CD4-positive, CD25-positive, alpha-beta regulatory T cell (primary cell): ENCODE measurements at places on chromosomes 5 and 9. TPM values are rescaled to one million over a fixed set of nuclear protein-coding genes. Genes with fewer than 3 reads are reported as not detected.

Gene PITX1
- not detected for total RNA-seq

Gene CA9
- total RNA-seq: not detected

Gene SLC1A3
- not detected for total RNA-seq

Gene TMC1
- total RNA-seq: not detected

Gene GNG10
- 11.1 TPM for total RNA-seq

DNA sequence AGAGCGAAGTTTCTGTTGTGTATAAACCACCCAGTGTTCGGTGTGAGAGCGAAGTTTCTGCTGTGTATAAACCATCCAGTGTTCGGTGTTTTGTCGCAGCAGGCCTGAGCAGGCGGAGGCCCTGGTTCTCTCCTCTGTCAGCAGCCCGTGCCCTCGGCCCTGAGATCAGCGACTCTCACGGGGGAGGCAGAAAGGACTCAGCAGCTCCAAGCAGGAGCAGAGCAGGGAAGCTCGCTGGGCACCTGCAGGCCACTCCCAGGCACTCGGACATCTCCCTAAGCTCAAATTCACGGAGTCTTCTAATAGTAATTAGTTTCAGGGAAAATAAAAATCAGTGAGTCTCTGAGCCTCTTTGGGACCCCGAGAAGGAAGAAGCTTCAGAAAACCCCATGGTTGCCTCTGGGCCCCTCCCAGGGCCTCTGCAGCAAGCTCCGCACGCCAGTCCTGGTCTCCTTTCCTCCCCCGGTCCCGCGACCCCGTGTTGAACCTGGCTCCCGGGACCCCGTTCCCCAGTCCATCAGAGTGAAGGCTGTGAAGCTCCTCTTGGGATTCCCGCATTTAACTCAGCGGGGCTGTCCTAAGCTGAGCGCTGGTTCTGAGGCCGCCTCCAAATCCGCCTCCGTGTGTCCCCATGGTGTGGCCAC, 81.9 kb upstream of the ADAMTS2 start:
- no peak for DNase-seq

DNA sequence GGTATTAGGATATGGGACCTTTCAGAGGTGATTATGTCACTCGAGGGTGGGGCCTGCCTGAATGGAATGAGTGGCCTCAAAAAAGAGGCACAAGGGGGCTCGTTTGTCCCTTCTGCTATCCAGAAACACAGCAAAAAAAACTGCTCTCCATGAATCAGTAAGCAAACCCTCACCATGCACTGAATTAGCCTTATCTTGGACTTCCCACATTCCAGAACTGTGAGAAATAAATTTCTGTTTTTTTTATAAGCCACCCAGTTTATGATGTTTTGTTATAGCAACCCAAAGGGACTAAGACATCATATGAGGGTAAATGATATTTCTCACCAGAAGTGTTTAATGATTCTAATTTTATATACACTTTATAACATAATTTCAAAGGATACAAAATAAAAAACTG, 476.6 kb upstream of the EDIL3 start:
- no peak for DNase-seq

GRCh38 chr9:115593587-115594091, 475.7 kb upstream of the TNC start:
- peak; percentile 18 for DNase-seq

- no peak for DNase-seq
These were observed 551.9 kb downstream of the BNC2 start for GRCh38 chr9:16318516-16319060.

DNA sequence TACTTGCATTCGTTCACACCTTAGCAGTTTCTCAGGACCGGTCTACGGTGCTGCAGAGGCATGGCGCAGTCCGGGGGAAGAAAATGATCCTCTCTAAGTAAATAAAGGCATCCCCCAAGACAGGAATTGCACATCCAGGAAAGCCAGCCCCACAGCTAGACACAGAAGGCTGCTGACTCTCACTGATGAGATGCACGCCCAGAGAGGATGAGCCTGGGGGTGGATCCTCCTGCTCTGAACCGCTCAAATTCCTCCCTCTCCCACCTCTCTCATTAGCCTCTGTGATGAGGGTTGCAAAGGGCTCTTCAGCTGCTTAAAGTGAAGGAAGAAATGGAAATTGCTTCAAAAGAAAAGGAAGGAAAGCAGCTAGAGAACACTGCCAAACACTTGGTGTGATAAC, 132.4 kb downstream of the TTLL11 start:
- DNase-seq: no peak

- DNase-seq: no peak
These were observed 2.5 kb upstream of the ZNF608 start for GRCh38 chr5:124748687-124749594.

DNA sequence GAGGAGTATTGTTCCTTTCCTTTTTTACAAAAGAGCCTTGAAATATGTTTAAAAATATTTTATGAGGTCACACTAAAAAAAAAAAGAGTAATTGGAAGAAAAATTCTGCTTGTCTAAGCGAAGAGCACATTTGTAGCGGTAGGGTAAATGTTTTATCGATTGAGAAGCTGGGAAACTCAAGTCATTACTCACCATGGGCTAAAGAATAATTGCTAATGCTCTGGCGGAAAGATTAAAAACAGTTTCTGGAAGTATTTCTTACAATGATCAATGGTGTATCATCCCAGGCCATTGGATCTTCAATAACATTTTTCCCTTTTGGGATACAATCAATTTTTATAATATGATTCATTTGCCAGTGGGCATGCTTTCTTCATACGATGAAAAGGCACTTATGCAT, 450.0 kb downstream of the RASEF start:
- no peak for DNase-seq

- DNase-seq: peak; percentile 3
These were observed 19.8 kb downstream of the IFT74 start for GRCh38 chr9:26975728-26976707.

- DNase-seq: no peak
These were observed 23.5 kb downstream of the ITGA1 start for GRCh38 chr5:52811067-52811749.

DNA sequence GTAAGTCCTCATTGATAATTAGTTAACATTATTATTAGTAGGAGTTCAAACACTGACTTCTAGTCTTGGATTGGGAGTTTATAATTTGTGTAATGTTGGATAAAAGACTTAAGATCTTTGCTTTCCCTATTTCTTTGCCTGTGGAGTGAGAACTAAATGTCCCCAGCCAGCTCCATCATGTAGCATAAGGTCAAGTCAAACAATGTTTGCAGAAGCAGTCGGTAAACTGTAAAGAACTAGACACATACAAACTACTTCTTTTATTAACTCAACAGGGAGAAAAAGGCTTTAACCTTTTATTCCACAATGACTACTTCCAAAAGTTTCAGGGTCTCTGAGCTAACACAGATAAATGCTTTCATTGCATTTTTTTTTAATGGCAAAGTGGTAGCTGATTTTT, 192.3 kb downstream of the CTNND2 start:
- DNase-seq: no peak

- no peak for DNase-seq
These were observed 108.3 kb downstream of the PCSK1 start for GRCh38 chr5:96324708-96325107.

- no peak for DNase-seq
These were observed 93.3 kb downstream of the BARX1 start for GRCh38 chr9:93861736-93862358.

GRCh38 chr9:94081864-94082463, 2.3 kb upstream of the PTPDC1 start:
- DNase-seq: no peak
